CD8-positive, alpha-beta T cell (primary cell): ENCODE measurements at places on chromosomes 4 and X.
A peak's percentile ranks its signal among the peaks of the same experiment; 100 is the strongest.

GRCh38 chr4:54658252-54659093 lies 716 bp downstream of the KIT start:
- DNase-seq = peak; percentile 32

- no peak for DNase-seq
These were observed 671 bp downstream of the HPF1 start for GRCh38 chr4:169756971-169757574.

GRCh38 chr4:22593933-22594332 lies 78.1 kb upstream of the ADGRA3 start:
- DNase-seq = no peak

DNA sequence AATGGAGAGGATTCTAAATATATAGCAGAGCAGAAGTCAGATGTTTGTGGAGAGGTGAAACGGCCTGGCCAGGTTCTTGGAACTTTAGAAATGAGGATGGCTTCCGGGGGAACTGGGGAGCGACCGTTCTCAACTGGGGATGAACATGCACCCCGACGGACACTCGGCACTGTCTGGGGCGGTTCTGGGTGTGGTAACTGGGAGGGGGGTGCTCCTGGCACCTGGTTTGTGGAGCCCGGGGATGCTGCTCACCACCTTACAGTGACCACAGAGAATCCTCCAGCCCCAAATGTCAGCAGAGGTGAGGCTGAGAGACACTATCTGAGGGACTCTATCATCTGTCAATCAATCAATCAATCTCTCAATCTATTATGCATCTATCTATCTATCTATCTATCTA lies 69.0 kb upstream of the PPP2R3B start:
- DNase-seq = no peak

GRCh38 chr4:151804086-151804630 lies 43.4 kb upstream of the GATB start:
- DNase-seq = no peak

GRCh38 chr4:149166876-149167275 lies 648.8 kb downstream of the IQCM start:
- DNase-seq = no peak

DNA sequence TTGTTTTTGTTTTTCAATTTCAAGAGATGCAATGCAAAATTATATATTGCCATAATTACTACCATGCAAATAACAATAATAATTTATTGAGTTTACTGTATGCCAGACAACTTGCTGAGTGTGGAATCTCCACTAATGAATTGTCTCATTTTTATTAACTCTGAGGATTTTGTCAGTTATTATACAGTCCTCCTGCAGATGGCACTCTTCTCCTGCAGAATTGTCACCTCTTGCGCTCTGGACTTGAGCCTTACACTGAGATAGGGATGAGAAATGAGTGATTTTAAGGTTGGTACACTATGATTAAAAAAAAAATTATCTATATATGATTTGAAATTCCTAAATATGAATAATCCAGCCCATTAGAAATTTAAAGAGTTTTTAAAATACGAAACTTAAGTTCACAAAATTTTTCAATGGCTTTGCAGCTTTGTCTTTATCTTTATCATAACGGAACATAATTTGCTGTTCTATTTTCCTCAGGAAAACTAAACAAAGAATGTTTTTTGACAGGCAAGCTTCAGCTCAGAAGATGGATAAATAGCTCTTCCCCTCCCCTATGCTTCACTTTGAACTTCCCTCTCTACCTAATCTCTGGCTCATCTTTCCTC lies 12.7 kb upstream of the PAQR3 start:
- no peak for DNase-seq

- no peak for DNase-seq
These were observed 76.2 kb downstream of the UNC5C start for GRCh38 chr4:95472534-95472933.

- no peak for DNase-seq
These were observed 17.5 kb downstream of the TXK start for GRCh38 chr4:48116582-48116981.

DNA sequence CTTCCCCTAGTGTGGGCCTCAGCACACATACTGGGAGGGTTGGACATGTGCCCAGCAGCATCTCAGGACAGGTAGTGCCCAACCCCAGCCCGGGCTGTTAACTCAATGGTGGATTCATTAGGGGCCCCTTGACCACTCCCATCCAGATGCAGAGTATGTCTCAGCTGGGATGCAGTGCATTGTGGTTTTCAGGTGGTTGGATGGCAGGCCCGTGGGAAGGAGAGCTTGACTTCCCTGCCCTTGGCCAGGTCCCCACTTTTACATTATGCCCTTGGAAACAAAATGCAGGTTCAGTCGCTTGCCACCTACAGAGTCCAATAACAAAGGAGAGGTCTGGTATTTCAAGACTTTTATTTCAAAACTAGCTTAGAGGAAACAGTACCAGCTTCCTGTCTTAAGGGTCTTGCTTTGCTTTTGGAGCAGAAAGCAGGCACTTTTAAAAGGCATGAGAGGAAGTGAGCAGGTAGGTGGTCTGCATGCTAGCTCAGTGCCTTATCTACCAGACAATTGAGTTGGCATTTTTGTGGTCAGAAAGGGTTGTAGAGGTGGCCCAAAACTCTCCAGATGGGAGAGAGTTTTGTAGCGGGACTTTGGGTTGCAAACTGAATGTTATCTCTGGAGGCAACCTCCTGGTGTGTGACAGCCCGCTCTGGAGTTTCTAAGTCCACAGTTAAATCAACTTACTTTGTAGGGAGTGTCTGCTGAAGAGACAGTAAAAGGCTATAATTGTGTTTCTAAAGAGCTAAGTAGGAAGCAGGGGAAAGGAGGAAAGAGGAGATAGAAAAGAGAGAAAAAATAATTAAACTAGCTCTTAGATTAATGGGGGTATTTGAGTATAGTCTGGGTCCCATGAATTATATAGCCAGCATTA lies 171.0 kb downstream of the GALNTL6 start:
- DNase-seq = no peak

DNA sequence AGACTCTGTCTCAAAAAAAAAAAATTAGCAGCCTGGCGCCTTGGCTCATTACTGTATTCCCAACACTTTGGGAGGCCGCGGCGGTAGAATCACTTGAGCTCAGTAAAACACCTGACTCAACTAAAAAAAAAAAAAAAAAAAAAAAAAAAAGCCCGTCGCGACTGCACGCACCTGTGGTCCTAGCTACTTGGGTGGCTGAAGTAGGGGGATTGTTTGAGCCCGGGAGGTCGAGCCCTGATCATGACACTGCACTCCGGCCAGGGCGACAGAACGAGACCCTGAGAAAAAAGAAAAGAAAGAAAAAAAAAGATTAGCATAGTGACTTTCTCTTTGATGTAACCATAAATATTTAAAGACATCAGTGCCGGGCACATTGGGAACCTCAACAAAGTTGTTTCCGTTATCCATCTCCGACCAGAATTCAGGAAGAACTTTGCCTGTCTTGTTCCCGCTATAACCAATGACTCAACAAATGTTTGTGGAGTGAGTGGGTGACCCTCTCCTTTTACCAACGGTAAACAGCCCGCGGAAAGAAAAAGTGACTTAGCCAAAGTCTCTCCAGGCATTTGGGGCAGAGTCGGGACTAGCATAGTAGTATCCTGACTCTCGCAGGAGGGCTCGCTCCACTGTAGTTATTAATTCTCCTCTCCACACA lies 553 bp upstream of the MED28 start:
- DNase-seq = peak; percentile 63

GRCh38 chrX:14496674-14497073 lies 32.7 kb upstream of the GLRA2 start:
- no peak for DNase-seq

DNA sequence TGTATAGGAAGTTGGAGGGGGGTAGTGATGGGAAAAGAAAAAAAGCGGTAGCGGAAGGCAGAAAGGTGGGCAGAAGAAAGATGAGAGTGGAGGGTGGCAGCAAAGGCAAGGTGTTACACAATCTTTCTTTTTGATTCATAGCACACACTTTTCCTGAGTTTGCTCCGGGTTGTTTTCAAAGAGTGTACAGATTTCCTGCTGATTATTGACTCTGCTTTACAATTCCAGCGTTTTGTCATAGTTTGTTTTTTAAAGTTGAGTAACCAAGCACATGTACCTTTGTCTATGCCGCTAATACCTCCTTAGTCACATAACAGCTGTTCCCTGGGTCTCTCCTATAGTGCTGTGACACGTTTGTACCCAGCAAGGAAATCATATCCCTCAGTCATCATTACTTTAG lies 50.3 kb downstream of the AGA start:
- no peak for DNase-seq

- DNase-seq = no peak
These were observed 2.7 kb downstream of the SRPK3 start for GRCh38 chrX:153783378-153784013.

GRCh38 chr4:158818560-158819140 lies 49.8 kb downstream of the FNIP2 start:
- DNase-seq = no peak
